ENCODE measurements at places on chromosomes 4 and X.

- DNase-seq, result no peak
Observed at GRCh38 chr4:183241322-183241640, 78.8 kb downstream of the CLDN22 start.

- no peak for DNase-seq
Observed at GRCh38 chr4:124722071-124722470, 9.5 kb upstream of the ANKRD50 start.

DNA sequence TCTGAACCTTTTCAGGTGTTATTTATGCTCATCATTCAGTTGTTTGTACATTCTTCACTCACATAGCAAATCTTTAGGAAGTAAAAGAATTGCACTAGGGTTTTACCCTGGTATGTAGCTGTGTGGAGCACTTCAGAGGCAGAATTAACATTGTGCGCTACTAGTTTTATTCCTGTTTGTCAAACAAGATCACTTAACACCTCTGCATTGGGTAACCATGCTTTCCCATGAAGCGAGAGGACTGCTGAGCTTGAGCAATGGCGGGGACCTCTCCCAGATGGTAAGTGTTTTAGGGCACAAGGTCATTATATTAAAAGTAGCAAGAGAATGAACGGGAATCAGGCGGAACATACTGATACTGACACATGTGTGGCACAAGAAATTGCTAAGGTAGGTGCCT is 59.2 kb downstream of the SHROOM3 start:
- no peak for DNase-seq

GRCh38 chrX:43679778-43680177 is 23.7 kb downstream of the MAOA start:
- DNase-seq, result no peak

DNA sequence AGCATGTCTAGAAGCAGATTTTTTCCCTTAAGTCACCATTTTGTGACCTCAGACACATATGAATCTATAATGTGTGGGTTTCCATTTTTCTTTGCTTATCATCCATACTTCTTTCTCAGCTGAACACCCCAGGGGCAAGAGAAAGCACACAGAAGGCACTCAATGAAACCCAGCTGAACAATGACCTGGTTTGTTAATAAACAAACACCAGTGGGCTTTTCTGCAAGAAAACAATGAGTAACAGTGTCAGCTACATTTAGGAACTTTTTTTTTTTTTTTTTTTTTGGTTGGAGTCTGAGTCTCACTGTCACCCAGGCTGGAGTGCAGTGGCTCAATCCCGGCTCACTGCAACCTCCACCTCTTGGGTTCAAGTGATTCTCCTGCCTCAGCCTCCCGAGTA is 40.7 kb upstream of the KLF3 start:
- DNase-seq, result no peak

Measured in SIG-M5 (cell line).